ENCODE measurements at places on chromosomes 7 and 10.

DNA sequence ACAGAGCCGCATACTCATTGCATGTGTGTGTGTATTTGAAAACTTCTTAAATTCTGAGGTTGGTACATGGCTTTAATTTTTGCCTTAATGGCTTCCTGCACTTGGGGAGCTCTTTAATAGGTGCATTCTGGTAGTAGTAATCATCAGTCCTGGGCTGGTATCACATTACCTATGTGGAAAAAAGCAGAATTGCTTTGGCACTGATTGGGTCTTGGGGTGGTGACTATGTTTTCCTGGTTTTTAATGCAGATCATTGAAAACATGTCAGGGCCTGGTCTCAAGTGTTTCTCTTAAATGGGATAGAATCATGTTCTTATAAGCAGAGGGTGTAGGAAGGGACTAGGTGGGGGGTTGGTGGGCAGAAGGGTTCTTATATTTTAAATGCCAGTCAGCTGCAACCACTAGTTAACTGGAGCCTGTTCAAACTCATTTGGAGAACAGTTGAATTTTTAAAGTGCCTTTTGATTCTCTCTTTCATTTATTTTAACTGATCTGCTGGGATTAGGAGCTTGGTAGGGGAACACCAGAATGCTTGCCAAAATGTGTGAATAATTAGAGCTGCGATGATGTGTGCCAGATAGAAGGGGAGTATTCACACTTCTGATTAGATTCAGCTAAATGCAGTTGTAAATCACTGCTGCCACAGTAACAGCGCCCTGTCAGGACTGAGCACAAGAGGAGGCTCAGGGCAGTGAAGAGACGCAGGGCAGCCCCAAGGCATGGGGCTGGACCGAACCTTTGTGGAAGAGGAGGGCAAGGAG lies 633.5 kb upstream of the GALNT17 start:
- no peak overlapping the region for H3K4me3 ChIP-seq
- H3K36me3 ChIP-seq = no peaks in the 10 kb centered on the region
- no peak for DNase-seq

DNA sequence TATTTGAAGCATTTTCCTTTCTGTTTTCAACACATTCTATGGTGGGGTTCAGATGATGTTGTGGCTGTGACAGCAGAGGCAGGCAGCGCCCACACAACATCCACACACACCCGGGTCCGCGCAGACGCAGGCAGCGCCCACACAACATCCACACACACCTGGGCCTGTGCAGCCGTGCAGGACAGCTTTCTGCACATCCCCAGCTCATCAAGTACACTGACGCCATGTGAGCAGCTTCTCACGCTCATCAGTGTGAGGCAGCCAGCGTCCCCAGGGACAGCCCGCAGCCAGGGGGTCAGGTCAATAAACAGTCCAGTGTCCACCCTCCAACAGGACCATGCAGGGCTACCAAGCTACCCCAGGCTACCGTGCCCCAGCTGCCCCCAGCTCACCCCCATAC lies 272.8 kb upstream of the TCERG1L start:
- no peak overlapping the region for H3K4me3 ChIP-seq
- no peak overlapping the region for H3K27ac ChIP-seq
- H3K36me3 ChIP-seq = no peaks in the 10 kb centered on the region
- H3K4me1 ChIP-seq = no peaks in the 10 kb centered on the region
- H3K27me3 ChIP-seq = no peaks in the 10 kb centered on the region

DNA sequence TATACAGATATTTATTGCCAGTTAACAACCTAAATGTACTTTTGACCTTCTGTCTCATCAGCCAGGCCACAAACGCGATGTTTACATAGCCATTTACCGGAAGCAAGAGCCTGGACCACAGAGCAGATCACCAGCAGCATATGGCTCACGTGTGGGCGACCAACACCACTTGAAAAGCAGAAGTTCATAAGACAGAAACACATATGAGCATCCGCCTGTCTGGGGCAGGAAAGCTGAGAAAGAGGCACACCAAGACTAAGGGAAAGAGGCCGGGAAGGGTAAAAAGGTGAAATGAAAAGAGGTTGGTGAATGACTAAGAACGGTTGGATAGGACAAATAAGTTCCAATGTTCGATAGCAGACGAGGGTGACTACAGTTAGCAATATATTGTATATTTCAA lies 1.3 kb downstream of the ABCB1 start:
- DNase-seq = peak; percentile 96
- no peaks in the 10 kb centered on the region for H3K27me3 ChIP-seq
- H3K4me1 ChIP-seq = no peaks in the 10 kb centered on the region
- H3K27ac ChIP-seq = no peak overlapping the region
- H3K36me3 ChIP-seq = no peaks in the 10 kb centered on the region

DNA sequence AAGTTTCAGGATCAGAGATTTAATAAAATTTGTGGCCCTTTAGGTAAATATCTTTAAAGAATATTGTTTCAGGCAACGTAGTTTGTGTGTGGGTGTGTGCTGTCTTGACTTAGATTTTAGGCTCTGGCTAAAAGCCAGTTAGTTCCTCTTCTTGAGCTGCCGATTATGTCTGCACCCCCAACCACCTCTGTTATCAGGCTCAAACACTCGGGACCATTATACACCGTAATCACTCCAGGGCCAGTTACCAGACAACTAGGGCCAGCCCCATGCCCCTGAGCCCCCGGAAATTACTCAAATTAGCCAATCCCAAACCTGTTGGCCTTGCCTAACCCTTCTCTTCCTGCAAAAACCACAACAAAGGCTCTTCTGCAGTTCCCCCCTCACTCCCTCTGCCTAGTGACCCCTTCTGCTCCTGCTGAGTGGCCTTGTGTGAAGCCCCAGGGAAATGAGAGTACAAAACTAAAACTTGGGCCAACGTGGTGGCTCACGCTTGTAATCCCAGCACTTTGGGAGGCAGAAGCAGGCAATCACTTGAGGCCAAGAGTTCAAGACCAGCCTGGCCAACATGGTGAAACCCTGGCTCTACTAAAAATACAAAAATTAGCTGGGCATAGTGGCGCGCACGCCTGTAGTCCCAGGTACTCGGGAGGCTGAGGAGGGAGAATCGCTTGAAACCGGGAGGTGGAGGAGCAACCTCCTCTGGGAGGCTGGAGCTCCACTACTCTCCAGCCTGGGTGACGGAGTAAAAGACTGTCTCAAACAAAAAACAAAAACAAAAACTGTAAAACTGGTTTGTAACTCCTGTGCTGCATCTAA lies 9.2 kb upstream of the HNRNPF start:
- H3K36me3 ChIP-seq = no peaks in the 10 kb centered on the region
- H3K27me3 ChIP-seq = no peaks in the 10 kb centered on the region
- peaks cover 31% of the 10 kb centered on the region for H3K4me1 ChIP-seq
- H3K27ac ChIP-seq = peak overlapping the region; percentile 54

DNA sequence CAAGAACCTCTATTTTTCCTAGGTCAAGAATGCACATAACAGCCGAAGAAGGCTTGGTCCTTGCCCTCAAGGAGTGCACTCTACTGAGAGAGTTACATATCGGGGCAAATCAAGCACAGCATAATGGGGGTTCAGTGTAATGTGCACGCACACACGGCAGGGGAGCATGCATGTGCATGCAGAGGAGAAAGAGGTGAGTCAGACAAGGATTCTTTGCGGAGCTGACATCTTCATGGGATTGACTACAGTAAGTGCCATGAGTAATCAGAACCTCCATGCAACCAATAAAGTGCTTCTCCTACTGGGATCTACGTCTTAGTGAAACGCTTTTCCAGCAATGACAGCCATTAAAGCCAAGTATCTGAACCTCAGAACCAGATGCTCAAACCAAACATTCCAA lies 123.6 kb downstream of the RNF216 start:
- no peak overlapping the region for H3K4me3 ChIP-seq
- DNase-seq = no peak
- H3K36me3 ChIP-seq = peaks cover 5% of the 10 kb centered on the region
- no peaks in the 10 kb centered on the region for H3K27me3 ChIP-seq

DNA sequence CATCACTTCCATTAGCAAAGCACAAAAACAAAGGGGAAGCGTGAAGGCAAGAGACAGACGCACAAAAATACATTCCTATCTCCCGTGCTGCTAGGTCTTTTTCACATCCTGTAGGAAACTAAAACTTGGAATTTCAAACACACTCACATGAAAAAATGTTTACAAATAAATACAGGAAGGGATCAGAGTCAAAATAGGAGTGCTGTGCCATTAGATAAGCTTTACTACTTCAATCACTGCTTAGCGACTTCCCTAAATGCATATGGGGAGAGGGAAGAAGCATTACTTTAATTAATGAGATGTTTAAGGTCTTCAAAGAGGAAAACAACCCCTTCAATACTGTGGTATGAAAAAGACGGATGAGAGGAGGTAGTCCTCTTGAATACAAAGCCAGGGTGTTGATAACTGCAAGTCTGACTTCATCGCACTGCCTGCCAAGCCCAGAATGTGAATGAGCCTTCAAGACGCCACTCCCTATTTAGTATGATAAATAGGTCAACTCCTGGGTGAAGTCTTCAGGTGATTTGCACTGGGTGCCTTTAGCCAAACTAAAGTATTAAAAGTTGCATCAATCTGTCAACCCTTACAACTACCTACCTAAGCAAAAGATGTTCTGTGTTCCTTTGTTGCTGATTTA lies 13.9 kb downstream of the PARD3 start:
- H3K36me3 ChIP-seq = no peaks in the 10 kb centered on the region
- no peak for DNase-seq
- no peaks in the 10 kb centered on the region for H3K4me1 ChIP-seq
